ENCODE measurements at places on chromosomes 16 and 17.

DNA sequence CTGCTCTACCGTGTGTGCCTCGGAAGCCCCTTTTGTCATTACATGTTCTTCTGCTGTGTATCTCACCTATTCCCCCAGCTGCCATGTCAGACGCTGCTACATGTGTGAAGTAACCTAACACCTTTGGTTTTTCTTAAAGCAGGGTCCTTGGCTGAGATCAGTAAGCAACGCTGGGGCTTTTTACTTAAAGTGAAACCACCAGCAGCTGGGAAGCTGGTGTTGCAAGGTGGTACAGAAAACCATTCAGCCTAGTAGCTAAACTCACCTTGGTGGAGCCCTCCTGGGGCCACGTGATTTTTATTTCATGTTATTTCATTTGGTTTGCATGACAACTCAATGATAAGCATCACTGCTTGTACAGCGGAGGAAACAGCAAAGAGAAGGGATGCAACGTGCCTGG, 62.6 kb downstream of the PLCG2 start:
- no peak for DNase-seq

DNA sequence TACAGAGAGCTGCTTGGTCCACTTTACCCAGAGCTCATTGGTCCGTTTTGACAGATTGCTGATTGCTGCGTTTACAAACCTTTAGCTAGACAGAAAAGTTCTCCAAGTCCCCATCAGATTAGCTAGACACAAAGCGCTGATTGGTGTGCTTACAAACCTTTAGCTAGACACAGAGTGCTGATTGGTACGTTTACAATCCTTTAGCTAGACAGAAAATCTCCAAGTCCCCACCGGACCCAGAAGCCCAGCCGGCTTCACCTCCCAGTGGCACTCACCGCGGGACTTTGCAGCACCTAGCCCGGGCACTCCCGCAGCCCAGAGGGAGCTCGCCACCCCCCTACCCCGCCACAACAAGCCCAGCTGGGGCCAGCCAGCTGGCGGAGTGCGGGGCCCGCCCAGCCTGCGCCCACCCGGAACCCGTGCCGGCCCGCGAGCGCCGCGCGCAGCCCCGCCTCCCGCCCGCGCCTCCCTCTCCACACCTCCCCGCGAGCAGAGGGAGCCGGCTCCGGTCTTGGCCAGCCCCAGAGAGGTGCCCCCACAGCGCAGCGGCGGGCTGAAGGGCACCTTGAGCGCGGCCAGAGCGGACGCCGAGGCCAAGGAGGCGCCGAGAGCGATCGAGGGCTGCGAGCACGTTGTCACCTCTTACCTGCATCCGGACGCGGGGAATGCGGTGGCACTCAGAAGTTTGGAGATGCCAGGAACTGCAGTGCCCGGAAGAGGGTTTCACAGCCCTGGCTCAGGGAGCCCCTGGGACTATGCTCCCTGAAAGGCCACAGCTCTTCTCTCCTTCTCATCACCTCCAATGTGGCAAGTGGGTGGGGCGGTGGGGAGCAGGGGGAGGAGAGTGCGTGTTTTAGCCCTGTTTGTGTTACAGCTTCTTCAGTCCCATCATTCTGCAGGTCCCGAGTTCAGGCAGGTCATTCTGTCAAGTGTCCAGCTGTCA, 1504.5 kb downstream of the CDH11 start:
- peak; percentile 1 for DNase-seq

DNA sequence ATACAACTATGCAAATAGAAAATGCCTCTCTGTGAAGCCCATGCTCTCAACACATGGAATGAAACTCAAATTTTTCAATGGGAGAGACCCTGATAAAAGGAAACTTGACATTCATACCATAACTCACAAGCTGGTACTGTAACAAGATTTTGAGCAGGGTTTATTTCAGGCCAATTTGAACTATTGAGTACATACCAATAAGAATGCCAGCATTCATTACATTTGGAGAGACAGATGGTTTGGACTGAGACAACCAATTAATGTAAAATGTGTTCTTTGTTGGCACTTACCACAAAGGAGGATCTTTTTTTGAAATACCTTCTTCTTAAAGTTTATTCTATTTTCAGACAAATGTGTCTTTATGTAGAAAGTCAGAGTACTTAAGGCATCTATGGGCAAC, 1357.0 kb upstream of the GOT2 start:
- no peak for DNase-seq

- no peak for DNase-seq
These were observed 58.4 kb downstream of the TMEM100 start for GRCh38 chr17:55664287-55664686.

GRCh38 chr17:41067281-41067680, 1.6 kb upstream of the KRTAP2-4 start:
- DNase-seq: peak; percentile 78

- no peak for DNase-seq
These were observed 13.7 kb upstream of the CA4 start for GRCh38 chr17:60135951-60136666.

DNA sequence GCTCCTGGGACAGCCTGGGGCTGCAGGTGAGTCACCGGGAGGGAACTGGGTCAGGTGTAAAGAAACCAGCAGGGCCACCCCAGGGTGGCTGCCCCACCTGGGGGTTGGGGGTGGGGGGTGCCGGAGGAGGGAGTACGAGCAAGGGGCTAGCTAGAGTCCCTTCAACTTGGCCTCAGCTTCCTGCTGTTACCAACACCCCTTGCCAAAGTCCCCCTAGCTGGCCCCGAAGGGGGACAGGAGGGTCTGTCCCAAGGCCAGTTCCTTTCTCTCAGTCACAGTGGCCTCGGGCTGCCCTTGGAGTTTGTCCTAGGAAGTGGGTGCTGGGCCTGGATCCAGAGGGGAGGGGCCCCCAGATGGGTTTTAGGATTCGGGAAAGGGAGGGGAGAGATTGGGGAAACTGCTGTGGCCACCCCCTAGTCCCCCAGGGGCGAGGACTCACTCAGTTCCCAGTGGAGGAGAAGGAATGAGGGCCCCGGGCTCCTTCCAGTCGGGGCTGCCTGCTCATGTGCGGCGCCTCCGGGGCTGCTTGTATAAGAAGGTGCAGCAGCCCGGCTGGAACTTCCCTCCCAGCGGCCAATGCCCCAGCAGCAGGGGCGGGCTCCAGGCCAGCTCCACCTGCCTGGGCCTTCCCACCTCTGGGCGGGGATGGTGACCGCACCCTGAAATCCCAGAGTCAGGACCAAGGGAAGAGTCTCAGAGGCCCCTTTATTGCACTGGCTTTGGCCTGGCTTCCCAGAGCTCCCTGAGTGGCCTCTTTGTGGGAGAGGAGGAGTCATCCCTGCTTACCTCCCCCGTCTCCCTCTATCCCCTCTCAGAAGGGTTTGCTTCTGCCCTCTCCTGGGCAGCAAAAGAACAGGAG, 7.3 kb downstream of the ARHGAP27 start:
- DNase-seq: peak; percentile 75

DNA sequence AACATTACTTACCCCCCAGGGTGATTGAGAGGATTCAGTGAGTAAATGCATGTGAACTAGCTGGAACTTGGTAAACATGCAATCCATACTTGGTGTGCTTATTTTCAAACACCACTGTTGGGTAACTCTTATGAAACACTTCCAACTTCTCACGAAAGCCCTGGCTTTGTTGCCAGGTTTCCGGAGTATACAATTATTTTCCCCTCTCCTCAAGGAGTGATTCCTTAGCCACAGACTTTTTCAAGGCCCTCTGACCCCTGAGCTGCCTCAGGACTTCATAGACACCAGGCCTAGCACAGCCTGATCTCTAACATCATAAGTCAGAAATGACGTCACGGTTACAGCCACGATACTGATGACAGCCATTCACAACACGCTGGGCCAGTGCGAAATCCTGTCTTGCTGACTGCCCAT, 27.6 kb downstream of the HSD17B2 start:
- DNase-seq: peak; percentile 36

- DNase-seq: no peak
These were observed 4.7 kb downstream of the NATD1 start for GRCh38 chr17:21248500-21248899.

GRCh38 chr17:44438636-44439035, 49.2 kb upstream of the ITGA2B start:
- DNase-seq: no peak

DNA sequence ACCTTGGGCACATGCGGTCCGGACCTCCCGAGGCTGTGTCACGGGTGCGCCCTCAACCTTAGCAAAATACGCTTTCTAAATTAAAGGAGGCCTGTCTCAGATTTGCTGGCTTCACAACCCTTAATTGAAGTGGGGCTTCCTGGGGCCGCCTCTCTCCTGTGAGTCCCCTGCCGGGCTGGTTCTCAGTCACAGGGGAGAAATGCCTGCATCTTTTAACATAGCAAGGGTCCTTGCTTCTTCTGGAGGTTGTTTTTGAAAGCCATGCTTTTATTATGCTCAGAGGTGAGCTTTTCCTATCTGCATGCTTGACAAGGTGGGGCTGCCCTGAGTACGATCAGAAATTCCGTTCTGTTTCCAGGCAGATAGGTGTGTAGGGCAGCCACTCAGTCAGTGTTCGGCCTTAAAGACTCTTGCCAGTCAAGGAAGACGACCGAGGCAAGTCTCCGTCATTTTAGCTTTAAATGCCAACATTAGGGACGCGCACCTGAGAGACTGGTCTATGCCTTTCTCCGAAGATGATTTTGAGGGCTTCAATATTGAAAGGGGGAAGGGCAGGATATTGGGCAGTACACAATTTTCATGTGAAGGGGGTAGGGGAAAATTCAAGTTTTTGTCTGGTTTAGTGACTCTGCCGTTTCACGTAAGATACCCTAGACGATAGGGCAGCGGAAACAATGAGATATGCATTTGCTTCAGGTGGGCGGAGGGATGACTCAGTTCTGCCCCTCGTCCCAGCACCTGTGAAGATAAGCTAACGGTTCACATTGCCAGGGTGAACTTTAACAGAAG, 5.5 kb upstream of the SLC7A5 start:
- DNase-seq: no peak

- no peak for DNase-seq
These were observed 572.7 kb upstream of the CDH5 start for GRCh38 chr16:65793781-65794180.

DNA sequence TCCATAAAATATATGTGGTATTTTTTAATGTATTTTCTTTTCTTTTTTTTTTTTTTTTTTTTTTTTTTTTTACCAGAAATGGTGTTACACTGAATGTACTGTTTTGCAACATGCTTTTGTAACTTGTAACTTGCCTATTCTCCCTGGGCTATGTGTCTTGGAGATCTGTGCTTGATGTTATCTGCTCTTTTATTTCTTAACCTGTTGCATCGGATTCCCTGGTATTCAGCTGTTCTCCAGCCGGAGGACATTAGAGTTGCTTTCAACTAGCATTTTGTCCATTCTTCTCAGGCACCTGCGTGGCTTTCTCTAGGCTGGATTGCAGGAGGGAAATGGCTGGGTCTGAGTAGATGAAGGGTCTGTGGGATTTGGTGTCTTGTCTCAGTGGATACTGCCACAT, 47.4 kb downstream of the KATNIP start:
- no peak for DNase-seq

GRCh38 chr17:73157521-73157890, 7.3 kb upstream of the SSTR2 start:
- DNase-seq: no peak

GRCh38 chr17:1040216-1040600, 43.3 kb downstream of the TIMM22 start:
- DNase-seq: no peak

GRCh38 chr16:1105888-1106620, 10.0 kb upstream of the C1QTNF8 start:
- DNase-seq: peak; percentile 23

DNA sequence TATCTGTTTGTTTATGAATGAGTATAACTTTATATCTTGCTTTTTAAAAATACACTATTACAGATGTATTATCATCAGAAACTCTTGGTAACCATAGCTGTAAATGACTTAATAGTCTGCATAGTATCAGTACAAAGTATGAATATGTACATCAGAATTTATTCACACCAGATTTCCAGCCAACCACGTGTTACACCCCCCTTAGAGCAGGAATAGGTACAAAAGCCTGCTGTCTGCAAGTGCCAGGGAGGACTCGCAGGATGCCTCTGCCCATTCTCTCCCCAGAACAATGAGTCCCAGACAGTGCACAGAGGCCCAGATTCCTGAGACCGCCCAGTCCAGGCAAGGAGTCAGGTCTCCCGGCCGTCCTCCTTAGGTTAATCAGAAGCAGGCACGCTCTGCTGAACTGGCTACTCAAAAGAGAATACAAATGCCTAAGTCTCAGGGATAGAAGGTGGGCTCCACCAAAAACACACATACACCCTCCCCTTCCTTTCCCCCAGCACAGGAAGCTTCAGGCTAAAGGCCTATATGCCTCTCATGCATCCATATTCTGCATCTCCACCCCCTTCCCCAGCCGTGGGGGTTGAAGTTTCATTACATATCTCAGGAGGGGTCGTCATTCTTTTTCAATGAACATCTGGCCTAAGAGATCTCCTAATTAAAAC, 159.1 kb upstream of the CDH11 start:
- no peak for DNase-seq
